ENCODE measurements at places on chromosomes 12 and 14.

DNA sequence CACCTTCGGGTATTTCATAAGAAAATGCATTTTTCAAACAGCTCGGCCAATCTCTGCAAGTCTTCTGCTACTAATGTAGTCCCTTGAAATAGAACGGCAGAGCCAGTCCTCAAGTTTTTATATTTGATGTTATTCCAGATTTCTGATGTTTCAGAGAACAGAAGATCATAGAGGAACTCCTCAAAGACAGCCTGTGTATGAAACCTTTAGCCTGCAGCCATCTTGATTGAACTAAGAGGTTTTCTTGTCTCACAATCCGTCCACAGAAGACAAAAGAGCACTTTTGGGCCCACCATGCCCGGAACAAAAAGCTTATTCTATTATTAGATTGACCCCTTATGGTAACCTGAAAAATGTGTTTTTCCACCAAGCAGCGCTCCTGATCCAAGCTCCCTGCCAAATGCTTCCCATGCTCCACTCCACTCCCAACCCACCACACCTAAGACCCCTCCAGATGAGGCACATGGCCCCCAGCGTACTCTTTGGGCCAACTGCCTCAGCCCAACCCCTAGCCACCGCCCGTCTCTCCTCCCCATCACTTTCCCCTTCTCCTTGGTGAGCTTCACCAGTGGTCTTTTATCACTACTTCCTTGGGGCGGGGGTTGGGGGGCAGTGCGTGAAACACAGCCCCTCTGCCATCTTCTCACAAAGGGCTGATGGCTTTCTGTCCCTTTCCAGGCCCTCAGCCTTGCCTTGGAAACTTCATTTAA, 175.8 kb downstream of the CALM1 start:
- no peak for DNase-seq

GRCh38 chr12:114764510-114764909, 80.5 kb upstream of the TBX3 start:
- DNase-seq = no peak

DNA sequence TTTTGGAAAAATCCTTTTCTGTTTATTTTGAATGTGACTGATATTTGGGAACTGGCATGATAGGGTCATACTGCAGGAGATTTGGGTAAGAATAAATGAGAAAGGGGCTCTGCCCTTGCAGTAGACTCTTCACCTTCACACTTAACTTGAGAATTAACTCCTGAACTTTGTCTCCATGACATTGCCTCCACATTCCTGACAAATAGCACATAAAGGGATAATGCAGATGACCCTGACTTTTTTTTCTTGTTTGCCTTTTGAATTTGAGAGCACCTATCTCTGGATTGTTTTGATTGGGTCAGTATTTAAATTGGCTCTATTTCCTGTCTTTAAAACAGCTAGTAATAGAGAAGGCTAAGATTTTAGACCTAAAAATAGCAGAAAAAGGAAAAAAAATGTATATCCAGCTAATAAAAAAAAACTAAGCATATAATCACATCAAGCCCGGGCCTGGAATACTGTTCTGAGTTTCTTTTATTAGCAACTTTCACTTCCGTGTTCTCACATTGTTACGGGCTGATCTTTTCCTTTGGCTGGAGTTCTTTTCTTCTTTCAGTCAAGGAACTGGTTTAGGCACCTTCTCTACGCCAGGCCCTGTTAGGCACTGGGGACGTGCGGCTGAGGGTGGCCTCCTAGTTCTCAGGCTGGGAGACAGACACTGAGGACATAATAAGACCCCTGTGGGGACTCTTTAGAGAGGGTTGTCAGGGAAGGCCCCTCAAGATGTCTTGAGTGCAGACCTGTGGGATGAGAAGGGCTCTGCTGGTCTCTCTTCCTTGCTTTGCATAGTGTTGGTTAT, 53.1 kb upstream of the GNPNAT1 start:
- DNase-seq = no peak

DNA sequence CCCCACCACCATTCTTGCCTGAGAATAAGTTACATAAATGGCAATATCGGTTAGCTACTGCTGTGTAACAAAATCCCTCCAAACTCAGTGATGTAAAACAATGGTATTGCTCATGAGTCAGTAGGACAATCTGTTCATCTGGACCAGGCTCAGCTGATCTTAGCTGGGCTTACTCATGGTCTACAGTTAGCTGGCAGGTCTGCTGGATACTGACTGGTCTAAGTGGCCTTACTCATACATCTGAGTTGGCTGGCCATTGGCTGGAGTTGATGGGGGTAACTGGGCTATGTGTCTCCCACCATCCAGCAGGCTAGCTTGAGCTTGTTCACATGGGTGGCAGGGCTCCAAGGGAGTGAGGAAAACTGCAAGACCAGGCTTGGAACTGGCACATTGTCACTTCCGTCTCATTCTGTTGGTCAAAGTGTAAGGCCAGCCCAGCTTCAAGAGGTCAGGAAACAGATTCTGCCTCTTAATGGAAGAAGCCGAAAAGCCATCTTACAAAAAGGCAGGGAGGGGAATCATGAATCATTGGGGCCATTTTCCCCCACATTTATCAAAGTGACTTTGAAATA, 56.7 kb upstream of the CHGA start:
- no peak for DNase-seq

DNA sequence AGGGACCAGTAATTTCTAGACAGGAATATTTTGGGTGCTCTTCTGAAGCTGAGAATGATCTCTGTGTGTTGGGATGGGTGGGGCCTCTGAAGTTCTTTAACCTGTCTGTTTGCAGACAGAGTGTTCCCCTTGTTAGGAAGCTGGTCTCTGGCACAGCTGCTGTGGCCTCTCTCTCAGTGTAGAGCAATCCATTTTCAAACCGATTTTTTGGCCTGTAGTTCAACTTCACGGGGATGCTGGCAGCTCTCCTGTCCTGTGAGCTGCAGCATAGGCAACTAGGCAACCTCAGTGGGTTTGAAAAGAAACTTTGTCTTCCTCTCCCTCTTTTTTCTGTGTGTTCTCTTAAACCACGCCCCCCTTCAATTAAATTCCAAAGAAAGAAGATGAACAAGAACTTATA, 69.1 kb downstream of the SMOC1 start:
- DNase-seq = no peak

DNA sequence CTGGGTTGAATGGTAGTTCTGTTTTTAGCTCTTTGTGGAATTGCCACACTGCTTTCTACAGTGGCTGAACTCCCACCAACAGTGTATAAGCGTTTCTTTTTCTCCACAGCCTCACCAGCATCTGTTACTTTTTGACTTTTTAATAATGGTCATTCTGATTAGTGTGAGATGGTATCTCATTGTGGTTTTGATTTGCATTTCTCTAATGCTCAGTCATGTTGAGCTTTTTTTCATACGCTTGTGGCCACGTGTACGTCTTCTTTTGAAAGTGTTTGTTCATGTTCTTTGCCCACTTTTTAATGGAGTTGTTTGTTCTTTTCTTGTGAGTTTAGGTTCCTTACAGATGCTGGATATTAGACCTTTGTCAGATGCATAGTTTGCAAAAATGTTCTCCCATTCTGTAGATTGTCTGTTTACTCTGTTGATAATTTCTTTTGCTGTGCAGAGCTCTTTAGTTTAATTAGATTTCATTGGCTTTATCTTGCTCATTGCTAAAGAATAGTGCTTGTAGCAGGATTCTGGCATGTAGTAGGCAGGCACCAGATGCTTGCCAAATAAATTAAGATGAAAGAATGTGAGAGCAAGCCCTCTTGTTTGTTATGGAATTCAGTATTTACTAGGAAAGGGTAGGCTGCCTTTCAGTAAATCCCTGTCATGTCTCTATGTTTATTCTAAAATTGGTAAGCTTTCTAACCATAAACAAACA, 86.8 kb downstream of the PDE3A start:
- DNase-seq = no peak

DNA sequence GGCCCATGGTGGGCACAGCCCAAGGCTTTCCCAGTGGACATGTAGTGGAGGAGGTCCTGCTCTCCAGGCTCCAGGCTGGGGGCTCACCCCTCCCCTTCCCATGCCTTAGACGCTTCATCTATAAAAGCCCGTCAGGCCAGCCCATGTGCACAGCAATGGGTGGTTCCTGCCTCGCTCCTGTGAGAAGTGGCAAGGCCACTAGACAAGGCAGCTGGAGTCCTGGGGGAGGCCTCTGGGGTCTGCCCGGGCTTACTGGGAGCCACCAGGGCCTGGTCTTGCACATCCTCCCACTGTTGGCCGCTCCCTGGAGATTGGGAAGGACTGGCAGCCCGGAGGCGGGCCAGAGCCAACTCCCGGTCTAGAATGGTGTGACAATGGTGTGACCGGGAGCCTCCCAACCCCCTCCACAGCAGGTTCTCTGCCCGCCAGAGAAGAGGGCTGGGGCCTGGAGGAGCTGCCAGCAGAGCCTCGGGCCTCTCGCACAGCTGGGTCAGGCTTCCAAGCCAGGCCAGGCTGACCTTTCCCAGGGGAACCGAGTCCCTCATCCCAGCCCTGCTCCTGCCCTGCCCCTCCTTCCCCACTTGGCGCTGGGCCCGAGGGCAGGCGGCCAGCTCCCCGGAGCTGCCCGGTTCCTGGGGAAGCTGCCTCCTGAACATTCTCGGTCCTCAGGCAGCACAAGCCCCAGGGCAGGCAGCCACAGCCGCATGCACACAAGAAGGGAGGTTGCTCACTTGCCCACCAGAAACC, 97.9 kb downstream of the RFLNA start:
- no peak for DNase-seq

GRCh38 chr12:113630625-113631024, 159.0 kb upstream of the LHX5 start:
- no peak for DNase-seq

DNA sequence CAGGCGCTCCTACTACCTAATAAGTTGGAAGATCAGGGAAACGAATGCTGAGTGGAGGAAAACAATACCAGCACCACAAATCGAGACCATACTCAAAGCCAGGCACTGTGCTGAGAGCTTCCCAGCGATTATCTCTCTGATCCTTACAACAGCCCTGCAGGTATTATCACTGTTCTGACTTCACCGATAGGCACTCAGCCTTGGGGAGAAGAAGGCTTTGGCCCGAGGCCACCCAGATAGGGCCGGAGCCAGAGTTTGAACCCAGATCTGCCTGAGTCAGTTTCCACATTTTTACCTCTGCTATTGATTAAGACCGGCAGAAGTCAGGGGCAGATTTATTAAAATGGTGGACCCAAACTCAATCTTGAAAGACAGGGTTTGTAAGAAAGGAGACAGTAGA, 4.9 kb downstream of the SVOP start:
- no peak for DNase-seq

GRCh38 chr12:93449277-93449676, 7.5 kb upstream of the UBE2N start:
- DNase-seq = no peak

DNA sequence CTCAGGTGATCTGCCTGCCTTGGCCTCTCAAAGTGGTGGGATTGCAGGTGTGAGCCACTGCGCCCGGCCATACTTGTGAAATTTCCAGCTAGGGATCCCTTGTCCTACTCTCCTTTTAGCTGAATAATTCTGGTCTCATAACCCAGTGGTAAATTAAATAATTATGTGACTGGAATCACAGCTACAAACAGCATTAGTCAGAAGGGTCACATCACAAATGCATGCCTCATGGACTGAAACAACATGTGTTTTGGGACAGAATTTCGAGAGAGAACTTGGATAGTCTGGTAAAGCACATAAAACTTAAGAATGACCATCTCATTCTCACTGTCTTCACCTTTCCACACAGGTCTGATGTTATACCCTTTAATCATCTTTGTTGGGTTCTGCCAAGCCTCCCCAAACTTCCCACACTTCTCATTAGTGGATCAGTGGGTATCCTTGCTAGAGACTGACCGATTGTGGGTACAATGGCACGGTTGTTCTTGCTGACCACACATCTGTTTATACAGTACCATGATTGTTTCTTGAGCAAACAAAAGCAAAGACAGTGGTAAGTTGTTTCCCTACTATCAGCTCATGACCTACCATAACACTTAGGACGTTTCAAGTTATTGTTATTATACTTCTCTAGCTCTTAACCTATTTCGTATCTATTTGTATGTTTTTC, 5.1 kb downstream of the GPRC5D start:
- no peak for DNase-seq

- DNase-seq = no peak
Measured at GRCh38 chr14:37436519-37436918, 158.5 kb downstream of the FOXA1 start.

DNA sequence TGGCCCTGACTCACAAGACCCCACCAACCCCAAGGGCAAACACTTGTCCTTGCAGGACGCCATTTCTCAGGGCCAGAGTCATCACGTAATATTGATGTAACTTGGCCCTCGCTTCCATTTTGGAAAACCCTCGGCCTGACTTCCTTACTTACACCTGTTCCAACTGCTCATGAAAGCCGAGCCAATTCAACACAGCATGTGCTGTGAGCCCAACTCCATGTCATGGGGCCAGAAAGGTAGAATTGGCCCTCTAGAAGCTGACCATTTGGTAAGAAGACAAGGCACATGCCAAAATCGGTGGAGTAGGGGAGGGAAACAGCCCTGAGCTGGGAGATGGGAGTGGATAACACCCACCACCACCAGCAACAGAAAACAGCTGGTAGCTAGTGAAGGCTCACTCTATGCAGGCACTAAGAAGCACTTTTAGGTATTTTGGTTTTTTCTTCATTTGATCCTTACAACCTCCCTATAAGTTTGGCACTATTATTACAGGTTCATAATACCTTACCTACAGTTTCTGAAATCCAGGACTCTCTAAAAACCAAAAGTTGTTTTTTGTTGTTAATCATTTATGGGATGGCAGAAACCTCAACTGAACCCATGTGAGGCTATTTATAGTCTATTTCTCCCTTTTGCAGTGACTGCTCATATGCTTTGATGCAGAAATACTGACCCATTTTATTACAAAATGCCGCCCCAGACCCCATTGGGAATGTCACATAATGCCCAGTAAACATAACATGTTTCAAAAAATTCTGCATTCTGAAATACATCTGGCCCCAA, 6.5 kb downstream of the TTC7B start:
- DNase-seq = no peak

GRCh38 chr12:26195641-26196420, 458 bp downstream of the SSPN start:
- DNase-seq = no peak

- no peak for DNase-seq
Measured at GRCh38 chr12:112611908-112612307, 179.6 kb upstream of the RPH3A start.

- no peak for DNase-seq
Measured at GRCh38 chr14:31106768-31107167, 80.6 kb upstream of the STRN3 start.

- no peak for DNase-seq
Measured at GRCh38 chr12:104691721-104692556, 235.2 kb downstream of the CHST11 start.

DNA sequence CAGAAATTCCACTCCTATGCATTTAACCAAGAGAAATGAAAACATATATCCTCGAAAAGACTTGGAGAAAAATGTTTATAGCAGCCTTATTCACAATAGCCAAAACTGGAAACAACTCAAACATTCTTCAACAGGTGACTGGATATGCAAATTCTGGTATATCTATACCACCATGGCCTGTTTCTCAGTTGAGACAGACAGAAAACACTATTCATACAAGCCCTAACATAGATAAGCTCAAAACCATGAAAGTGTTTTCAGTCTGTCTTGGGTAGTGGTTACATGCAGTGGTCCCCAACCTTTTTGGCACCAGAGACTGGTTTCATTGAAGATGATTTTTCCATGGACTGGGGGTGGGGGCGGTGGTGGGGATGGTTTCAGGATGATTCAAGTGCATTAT, 83.8 kb downstream of the SRGAP1 start:
- no peak for DNase-seq

Data from activated naive CD8-positive, alpha-beta T cell treated with anti-CD3 and anti-CD28 coated beads, Interleukin-2, amount 50 U/mL, for 16 hours (primary cell).